ENCODE measurements at places on chromosomes 5 and 9.

DNA sequence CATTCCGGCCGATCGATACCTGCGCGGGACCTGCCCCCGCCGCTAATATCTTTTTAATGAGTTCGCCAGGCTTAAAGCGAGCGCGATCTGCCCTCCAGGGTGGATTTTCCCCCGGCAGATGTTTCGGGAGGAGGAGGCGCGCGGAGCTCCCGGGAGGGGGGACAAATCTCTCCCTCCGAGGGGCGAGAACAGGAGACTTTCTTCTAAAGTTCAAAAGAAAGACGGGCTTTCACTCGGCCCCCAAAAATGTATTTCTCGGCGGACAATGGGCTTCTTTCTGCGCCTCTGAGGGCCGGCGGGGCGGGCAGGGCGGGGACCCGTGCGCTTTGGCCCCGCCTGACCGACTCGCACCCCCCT lies 4.1 kb upstream of the PRDM12 start:
- no peak for DNase-seq

DNA sequence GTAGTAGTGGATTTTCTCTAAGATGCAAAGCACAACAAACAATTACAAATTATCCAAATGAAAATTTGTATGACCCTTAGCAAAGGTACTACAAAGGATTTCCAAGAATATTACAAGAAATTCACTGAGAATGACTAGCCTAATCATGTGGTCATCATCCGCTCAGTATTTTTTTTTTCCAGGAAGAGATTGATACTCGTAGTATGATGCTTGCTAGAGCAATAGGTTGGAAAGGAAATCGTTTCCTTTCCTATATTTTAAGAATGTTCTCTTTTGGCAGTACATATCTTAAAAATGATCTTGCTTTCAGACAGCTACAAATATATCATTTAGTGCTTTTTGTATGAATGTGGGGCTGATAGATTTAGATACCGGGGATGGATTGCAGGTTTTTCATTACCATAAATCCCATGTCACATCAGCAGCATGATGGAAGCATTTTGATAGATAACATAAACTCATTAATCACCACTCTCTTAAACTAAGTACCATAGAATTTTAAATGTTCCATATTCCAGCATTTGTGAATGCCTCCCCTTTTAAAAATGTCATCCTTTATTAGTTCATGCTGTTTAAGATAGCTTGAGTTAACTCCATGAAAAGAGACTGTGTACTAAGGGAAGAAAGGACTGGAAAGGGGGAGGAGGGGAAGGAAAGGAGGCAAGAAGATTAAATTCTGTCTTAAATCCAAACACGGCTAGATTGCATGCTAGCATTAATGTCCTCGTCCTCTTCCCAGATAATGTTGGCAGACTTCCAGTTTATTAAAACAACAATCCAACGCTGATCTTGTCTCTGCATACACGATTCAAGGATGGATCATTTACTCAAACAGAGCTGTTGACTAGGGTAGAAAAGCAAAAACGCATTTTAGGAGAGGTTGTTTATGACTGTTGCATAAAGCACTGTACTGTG lies 311.7 kb upstream of the ZNF608 start:
- no peak for DNase-seq

DNA sequence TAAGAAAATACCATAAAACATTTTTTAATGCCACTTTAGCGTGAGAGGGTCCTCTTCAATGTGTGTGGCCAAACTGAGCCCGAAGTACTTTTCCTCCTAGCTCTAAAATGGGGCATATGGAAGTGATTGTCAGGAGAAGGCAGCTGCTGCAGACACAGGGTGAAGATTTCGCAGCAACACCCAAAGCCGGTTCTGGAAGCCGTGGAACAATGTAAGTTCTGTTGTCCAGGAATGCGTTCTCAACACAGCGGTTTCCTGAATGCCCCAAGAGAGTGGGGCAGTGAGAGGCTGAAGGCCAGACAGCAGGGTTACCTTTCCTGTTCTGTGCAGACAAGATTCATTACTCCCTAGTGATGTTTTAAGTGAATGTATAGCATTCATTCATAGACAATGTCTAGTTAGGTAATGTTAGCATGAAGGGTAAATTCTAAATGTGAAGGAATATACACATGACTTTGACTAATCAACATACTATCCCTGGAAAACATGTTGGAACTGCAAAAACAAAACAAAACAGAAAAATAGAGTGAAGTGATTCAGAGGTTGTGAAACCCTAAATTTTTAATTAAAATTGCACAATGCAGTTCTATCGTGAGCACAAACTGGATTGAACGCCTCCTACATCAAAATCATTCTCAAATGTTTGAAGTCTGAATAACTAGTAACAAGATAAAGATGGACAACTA lies 197.0 kb upstream of the SEMA6A start:
- no peak for DNase-seq

GRCh38 chr9:86141843-86142242 lies 42.5 kb upstream of the GOLM1 start:
- DNase-seq: no peak

GRCh38 chr9:86303316-86303975 lies 21.1 kb upstream of the ISCA1 start:
- no peak for DNase-seq

DNA sequence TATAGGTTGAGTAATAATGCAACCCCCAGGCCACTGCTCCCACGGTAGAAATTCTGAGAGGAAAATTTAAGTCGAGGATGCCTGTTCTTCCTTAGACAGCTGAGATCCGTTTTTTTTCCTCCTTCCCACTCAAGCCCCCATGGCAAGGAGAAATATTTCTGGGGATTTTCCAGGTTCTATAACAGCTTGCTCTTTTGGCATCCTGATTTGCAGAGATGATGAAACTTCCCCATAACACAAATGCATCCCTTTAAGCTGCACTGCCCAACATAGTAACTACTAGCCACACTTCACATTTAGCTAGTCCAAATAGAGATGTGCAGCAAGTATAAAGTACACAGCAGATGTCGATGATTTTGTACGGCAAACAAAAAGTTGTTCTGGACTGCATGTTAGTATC lies 32.5 kb upstream of the GNA14 start:
- DNase-seq: no peak

DNA sequence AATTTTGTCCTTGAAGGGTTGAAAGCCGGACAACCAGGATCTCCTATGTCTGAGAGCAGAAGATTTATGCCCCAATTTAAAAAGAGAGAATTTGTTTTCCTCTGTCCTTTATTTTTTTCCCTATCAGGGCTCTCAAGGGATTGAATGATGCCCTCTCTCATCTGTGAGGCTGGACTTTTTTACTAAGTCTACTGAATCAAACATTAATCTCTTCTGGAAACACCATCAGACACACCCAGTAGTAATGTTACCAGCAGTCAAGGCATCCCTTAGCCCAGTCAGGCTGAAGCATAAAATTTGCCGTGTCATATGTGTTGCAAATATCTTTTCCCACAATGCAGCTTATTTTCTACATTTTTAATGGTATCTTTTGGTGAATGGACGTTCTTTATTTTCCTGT lies 1497.9 kb downstream of the MAT2B start:
- no peak for DNase-seq

Data from RWPE2 (cell line).